ENCODE measurements at places on chromosomes 2 and 18.

- DNase-seq: no peak
These were observed at the start of gene TMEM163 for GRCh38 chr2:134718817-134719814. TSS of gene TMEM163 (minus strand) at chr2:134719000.

- no peak for DNase-seq
These were observed 1034.7 kb upstream of the CHAC2 start for GRCh38 chr2:52732849-52733395.

DNA sequence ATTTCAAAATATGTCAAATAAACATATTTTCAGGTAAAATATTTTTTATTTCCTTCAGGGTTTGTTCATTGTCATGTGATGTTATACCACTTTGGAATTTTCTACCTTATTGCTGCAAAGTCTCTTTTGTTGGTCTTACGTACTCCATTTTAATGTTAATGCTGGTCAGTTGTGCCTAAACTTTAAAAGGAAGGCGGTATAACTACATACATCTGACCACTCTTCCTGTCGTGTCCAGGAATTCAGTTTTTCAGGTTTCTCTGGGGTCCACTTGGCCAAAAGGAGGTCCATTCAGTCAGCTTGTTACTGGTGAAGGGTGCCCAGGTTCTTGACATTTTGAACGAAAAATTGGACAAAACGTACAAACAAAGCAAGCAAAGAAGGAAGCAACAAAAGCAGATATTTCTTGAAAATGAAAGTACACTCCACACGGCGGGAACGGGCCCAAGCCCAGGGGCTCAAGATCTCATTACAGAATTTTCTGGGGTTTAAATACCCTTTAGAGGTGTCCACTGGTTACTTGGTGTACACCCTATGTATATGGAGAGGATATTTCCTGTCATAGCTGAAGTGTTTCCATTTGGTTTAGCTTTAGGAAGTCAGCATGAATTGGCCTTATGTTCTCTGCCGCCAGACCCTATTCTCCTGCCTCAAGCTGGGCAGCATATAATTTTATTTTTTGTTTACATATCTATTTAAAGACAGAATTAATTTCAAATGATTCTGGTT lies 471.7 kb upstream of the CDH7 start:
- DNase-seq: no peak

DNA sequence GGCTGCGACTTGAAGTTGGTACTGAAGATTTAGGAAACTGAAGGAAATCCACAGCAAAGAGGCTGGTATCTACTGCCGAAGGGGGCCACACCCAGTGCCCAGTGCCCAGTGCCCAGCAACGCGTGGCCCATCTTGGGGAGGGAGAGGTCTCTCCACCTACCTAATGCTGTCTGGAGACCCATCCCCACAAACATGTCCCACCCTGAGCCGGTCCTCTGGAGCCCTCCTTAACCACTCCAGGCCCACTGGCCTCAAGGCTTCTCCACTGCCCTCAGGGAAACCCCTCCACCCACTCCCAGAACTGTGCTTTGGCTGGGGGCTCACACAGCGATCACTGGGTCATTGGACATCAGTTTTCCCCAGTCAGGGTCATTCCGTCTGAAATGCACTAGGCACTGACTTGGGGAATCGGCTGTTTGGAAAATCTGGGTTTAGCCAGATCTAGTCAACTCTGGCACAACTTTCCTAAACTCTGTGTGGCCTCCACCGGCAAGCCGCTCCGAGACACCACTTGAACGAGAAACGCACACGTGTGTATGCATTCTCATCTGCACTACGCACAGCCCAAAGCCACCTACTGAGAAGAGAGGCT lies 20.1 kb downstream of the GPR55 start:
- no peak for DNase-seq

- DNase-seq: peak; percentile 1
These were observed 979.5 kb upstream of the CELF4 start for GRCh38 chr18:38545071-38545470.

GRCh38 chr18:2559249-2559648 lies 12.1 kb downstream of the METTL4 start:
- no peak for DNase-seq

- DNase-seq: no peak
These were observed 18.4 kb downstream of the UPP2 start for GRCh38 chr2:158120102-158120501.

GRCh38 chr2:219171231-219171651 lies 1.4 kb upstream of the SLC23A3 start:
- DNase-seq: peak; percentile 78

GRCh38 chr2:62587592-62587991 lies 81.6 kb upstream of the TMEM17 start:
- no peak for DNase-seq

Data from fibroblast of lung (primary cell).